Naive thymus-derived CD8-positive, alpha-beta T cell (primary cell): ENCODE measurements at places on chromosomes 7 and 10. TPM values are rescaled to one million over a fixed set of nuclear protein-coding genes. Genes with fewer than 3 reads are reported as not detected.

CACNB2 gene
- not detected for total RNA-seq

SH2D4B gene
- 0.11 TPM for total RNA-seq

PON3 gene
- total RNA-seq = not detected

JAZF1 gene
- 4.3 TPM for total RNA-seq

NYAP1 gene
- not detected for total RNA-seq

ENTPD1 gene
- 1.6 TPM for total RNA-seq

ALOX5 gene
- 11.2 TPM for total RNA-seq

FOXI2 gene
- total RNA-seq = not detected

EVX1 gene
- total RNA-seq = not detected

SLC26A3 gene
- not detected for total RNA-seq

EPHA1 gene
- total RNA-seq = 44.9 TPM

MCMBP gene
- total RNA-seq = 48.2 TPM

EPO gene
- total RNA-seq = not detected

THSD7A gene
- total RNA-seq = not detected

SMKR1 gene
- 1.5 TPM for total RNA-seq

ITPRID1 gene
- not detected for total RNA-seq

CTTNBP2 gene
- total RNA-seq = 0.05 TPM

SGMS1 gene
- total RNA-seq = 34.9 TPM

STEAP1 gene
- not detected for total RNA-seq

SPACDR gene
- total RNA-seq = 4.0 TPM

COMMD3 gene
- total RNA-seq = 59.3 TPM

TMEM225B gene
- 2.5 TPM for total RNA-seq

GHRHR gene
- not detected for total RNA-seq

CLCN1 gene
- not detected for total RNA-seq

SRRM3 gene
- not detected for total RNA-seq

CCM2 gene
- 160 TPM for total RNA-seq

CPXM2 gene
- not detected for total RNA-seq

SLC39A12 gene
- total RNA-seq = not detected

LOXL4 gene
- not detected for total RNA-seq

POMZP3 gene
- total RNA-seq = 19.7 TPM

SVOPL gene
- total RNA-seq = not detected

NEUROG3 gene
- not detected for total RNA-seq

NEUROD6 gene
- not detected for total RNA-seq

PRLHR gene
- total RNA-seq = not detected

CALML3 gene
- not detected for total RNA-seq

EIF4EBP2 gene
- total RNA-seq = 49.4 TPM

CFAP46 gene
- not detected for total RNA-seq

NDUFB8 gene
- total RNA-seq = 184 TPM

FAM25G gene
- not detected for total RNA-seq

IKZF1 gene
- 416 TPM for total RNA-seq

KMT2E gene
- total RNA-seq = 186 TPM

MGAM2 gene
- not detected for total RNA-seq

PDGFA gene
- total RNA-seq = 0.21 TPM

TMEM176A gene
- 0.88 TPM for total RNA-seq

CALN1 gene
- not detected for total RNA-seq

ANKRD30A gene
- total RNA-seq = not detected

DPY19L1 gene
- total RNA-seq = 7.1 TPM

JAKMIP3 gene
- 0.16 TPM for total RNA-seq

CALHM3 gene
- not detected for total RNA-seq

FZD1 gene
- total RNA-seq = not detected
